Cardiac muscle cell (in vitro differentiated cells and primary cell): ENCODE measurements at places on chromosomes 1 and 21. TPM values are rescaled to one million over a fixed set of nuclear protein-coding genes. Genes with fewer than 3 reads are reported as not detected.

The SPATA45 gene
- 2.9 TPM in 1 of 2 replicates, not detected in the other for total RNA-seq

The CDCA8 gene
- total RNA-seq: 4.4 and 30.8 TPM in 2 replicates

- no peak for DNase-seq
Observed at GRCh38 chr1:169390303-169390702, 22.3 kb downstream of the BLZF1 start.

The GJA5 gene
- 23.9 and 25.8 TPM in 2 replicates for total RNA-seq

The LRIF1 gene
- total RNA-seq: 6.9 and 7.5 TPM in 2 replicates

DNA sequence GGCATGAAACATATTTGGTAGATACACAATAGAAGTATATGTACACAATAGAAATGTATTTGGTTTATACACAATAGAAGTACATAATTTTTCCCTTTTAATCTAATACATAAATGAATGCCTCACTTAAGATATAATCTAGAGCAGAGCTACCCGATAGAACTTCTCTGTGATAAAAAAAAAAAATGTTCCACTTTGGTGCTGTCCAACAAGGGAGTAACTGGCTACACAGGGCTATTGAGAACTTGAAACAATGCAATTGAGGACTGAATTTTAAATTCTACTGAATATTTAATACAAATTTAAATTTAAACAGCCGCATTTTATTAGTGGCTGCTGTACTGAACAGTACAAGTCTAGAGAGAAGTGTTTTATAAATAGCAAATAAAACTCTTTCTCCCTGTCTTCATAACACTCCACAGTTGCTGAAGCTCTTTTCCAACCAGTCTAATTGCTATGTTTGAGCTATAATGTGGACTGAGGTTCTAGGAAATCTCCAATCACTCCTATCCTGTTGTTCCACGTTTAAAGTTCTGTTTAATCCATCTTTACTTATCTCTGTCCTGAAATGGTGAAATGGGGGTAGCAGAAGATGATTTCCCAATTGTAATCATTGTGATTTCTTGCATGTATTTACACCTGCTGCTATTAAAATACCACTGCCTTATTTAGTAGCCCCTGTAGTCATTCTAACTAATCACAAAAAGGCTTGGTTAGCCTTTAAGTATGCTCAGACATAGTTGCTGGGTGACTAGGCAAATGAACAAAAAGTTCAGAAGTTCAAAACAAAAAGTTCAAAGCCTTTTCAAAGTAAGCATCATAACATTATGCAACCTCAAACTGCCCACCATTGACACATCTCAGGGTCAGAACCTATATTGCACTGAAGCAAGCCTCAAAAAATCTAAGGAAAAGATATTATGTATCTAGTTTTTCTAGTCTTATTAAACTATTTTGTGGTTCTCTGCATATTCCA, 192.3 kb upstream of the C1orf87 start:
- peak; percentile 50 for DNase-seq
